ENCODE measurements at places on chromosomes 4 and X.

- DNase-seq, result no peak
Observed at GRCh38 chrX:41335198-41335957, 1.4 kb downstream of the DDX3X start.

- peak; percentile 78 for DNase-seq
Observed at GRCh38 chrX:119729408-119730201, 28.8 kb upstream of the SOWAHD start.

GRCh38 chr4:143441678-143442077 is 71.8 kb upstream of the SMARCA5 start:
- DNase-seq, result no peak

- no peak for DNase-seq
Observed at GRCh38 chr4:142318280-142318679, 527.8 kb downstream of the INPP4B start.

- DNase-seq, result no peak
Observed at GRCh38 chrX:106901781-106902219, 1.3 kb downstream of the RIPPLY1 start.

GRCh38 chr4:60201052-60201673 is 999.0 kb upstream of the ADGRL3 start:
- peak; percentile 56 for DNase-seq

GRCh38 chr4:13470379-13470778 is 13.8 kb downstream of the RAB28 start:
- no peak for DNase-seq

GRCh38 chr4:152485726-152486276 is 50.1 kb downstream of the FBXW7 start:
- peak; percentile 90 for DNase-seq

DNA sequence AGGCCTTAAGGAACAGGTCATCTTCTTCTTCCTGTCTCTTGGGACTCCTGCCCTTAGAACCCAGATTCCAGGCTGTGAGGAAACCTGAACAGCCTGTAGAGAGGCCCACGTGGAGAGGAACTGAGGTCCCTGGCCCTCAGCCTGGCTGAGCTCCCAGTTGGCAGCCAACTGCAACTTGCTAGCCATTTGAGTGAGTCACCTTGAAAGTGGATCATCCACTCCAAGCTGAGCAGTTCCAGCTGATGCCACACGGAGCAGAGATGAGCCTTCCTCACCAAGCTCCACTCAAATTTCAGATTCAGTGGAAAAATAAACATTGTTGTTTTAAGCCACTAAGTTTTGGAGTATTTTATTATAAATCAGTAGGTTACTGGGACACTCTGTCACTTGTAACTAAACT is 392.5 kb downstream of the BCOR start:
- DNase-seq, result no peak

GRCh38 chr4:961351-962230 is 11.8 kb downstream of the DGKQ start:
- no peak for DNase-seq

- no peak for DNase-seq
Observed at GRCh38 chrX:50671661-50672060, 142.3 kb downstream of the SHROOM4 start.

- DNase-seq, result no peak
Observed at GRCh38 chr4:156459584-156459983, 505.9 kb upstream of the CTSO start.

GRCh38 chrX:320126-320783 is 1.7 kb upstream of the GTPBP6 start:
- peak; percentile 26 for DNase-seq
